ENCODE measurements at places on chromosomes 7 and 10. TPM values are rescaled to one million over a fixed set of nuclear protein-coding genes. Genes with fewer than 3 reads are reported as not detected.

The GPR37 gene
- total RNA-seq, result not detected

GRCh38 chr10:71247414-71247705, 35.0 kb downstream of the UNC5B start:
- no peak for DNase-seq

DNA sequence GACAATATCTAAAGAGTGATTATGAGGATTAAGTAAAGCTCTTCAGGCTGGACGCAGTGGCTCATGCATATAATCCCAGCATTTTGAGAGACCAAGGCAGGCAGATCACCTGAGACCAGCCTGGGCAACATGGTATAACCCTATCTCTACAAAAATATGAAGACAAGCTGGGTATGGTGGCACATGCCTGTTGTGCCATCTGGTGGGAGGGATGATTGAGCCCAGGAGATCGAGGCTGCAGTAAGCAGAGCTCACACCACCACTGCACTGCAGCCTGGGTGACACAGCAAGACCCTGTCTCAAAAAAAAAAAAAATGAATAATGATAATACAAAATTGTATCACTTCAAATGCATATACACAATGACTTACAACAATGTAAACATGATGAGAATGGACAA, 195.6 kb upstream of the AUTS2 start:
- no peak for DNase-seq

DNA sequence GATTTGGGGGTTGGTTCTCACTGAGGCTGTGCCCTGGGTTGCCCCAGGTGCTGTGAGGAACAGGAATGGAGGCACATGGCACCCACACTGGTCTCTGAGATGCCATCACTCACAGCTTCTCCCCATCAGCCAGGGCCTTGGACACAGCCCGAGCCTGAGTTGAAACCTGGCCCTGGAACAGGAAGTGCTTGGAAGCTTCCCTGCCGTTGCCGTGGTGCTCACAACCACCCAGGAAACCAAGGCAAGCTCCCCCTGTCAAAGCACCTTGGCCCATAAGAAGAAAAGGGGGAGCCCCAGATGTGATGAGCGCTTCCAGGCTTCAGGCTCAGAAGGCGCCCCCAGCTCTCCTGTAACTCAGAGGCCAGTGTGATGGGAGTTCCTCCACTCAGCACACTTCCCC, at the start of gene BTBD16:
Gene BTBD16 (plus strand): TSS at position 221 of the 400 bp plus-strand sequence. CDS start 3,786 bp downstream, outside the sequence.
- DNase-seq, result no peak

DNA sequence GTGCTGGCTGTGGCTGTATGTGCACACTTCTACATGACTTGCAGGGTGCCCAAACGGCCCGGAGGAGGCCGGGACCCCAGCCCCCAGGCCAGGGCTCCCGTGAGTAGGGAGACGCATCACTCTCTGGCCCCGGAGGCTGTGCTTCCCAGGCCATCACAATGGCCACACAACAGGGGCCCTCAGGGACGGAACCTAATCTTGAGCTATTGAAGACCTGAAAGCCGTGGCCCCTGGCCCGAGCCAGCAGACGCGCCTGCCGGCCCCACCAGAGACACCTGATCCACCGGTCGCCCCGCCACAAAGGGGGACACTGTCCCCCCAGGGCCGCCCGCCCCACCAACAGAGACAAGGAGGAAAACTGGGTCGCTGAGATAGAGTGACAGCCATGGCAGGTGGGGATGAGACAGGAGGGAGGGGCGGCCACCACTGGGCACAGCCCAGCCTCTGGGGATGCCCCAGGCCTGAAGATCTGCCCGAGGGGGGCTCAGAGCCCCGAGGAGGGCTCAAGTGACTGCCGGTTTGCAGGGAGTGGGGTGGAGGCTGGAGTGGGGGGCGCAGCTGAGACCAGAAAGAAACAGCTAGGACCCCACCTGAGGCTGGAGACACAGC, 10.2 kb upstream of the LFNG start:
- no peak for DNase-seq

GRCh38 chr7:131109759-131110296, 217.8 kb upstream of the MKLN1 start:
- no peak for DNase-seq

- no peak for DNase-seq
These were observed 430.9 kb downstream of the ACTR3B start for GRCh38 chr7:153190452-153190851.

DNA sequence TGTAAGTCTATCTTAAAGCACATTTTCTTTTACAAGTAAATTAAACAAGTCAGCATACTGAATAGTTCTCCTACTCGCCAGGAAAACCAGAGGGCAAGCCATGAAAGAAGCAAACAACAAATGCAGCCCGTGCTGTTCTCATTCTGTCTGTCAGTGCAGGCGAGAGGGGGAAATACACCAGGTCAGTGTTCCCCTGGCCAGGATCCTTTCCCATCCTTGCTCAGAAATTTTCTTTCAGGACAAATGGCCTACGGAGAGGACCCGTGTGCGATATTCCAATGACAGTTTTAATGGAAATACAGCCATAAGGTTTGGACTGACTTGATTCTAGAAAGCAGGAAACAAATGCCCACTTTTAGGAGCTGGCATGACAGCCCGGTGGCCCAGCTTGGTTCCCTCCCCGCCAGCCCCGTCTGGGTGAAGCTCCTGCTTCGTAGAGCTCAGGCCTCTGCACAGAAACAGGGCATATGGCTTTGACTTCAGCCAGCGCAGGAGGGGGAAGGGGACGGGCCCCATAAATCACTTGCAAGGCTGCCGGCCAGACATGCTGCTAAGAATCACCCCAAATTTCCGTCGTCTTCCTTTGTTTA, 67.8 kb downstream of the FRMD4A start:
- no peak for DNase-seq

The CNTNAP2 gene
- 0.08 TPM for total RNA-seq

The CYP2E1 gene
- total RNA-seq, result 0.96 TPM

DNA sequence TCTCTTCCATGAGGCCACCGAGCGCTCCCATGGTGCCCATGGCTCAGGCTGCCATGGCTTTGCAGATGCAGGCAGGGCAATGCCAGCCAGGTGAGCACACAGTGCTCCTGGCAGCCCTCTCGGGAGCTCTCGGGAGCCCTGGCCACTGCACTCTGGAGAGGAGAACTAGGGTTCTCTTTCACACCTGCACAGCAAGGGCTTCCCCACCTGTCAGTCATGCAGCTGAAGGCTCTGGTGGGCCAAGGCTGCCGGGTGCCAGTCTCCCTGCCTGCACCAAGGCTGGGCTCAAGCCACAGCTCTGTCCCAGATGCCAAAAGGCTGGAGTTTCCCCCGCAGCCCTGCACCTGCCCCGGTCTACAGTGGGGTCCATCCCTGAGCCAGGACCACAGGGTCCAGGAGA, 32.6 kb downstream of the NUDT1 start:
- DNase-seq, result no peak

- no peak for DNase-seq
These were observed 633.4 kb downstream of the PARD3 start for GRCh38 chr10:34181553-34182300.

DNA sequence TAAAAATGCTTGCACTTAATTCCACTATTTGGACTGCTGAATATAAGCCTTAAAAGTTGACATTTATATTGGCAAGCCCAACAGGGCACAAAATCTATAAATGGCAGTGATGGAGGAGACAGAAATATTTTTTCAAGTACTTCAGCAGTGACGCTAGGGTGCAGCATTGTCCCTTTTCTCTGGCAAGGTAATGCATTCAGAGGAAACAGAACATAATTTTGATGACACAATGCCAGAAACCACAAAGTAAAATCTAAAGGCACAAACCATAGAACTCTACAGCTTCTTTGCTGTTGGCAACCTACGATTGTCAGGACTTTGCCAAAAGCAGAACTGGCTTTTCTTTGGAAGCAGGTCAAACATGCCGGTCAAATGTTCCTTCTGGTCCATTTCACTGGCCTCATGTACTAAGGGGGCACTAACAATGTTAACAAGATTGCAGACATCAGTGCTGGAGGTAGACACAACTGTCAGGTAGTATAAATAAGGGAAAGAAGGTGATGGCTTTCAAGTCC, 30.9 kb upstream of the FAM133B start:
- peak; percentile 79 for DNase-seq

- no peak for DNase-seq
These were observed 25.2 kb downstream of the ARL5B start for GRCh38 chr10:18684416-18684815.

- DNase-seq, result no peak
These were observed 72.1 kb downstream of the EEPD1 start for GRCh38 chr7:36224934-36225858.

DNA sequence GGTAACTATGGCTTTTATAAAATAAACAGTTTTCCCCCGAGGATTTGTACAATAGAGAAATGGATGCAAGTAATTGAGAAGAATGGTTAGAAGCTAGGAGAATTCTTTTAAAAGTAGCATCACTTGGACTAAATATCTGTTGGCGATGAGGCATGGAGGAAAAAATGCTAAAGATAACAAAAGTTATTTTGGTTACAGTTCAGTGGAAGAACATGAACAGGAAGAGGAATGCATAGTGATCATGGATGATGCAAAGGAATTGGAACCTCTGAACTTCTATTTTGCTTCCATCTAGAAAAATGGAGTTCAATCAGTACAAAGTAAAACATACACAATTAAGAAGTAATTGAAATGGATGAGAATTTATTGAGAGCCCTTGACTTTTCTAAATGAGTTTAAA, 32.9 kb downstream of the ENTPD1 start:
- DNase-seq, result no peak

DNA sequence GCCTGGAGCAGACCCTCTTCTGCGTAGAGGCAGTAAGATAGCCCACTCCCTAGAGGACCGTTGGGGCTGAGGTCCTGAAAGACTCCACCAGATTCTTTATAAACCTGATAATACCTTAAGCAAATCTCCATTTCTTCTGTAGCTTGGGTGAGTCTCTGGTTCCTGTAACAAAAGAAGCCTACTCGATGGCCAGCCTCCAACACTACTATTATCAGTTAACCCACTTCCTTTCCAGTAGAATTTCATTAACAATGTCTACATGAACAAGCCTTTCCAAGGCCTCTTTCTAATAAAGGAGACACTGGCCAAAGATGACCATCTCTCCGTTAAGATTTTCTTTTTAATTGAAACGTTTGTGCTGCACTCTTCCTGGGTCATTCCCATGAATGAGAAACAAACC, 201.7 kb upstream of the KCTD7 start:
- DNase-seq, result no peak

- no peak for DNase-seq
These were observed 9.8 kb downstream of the PWWP2B start for GRCh38 chr10:132406750-132407149.

- no peak for DNase-seq
These were observed at the start of gene LHFPL3 for GRCh38 chr7:104328296-104328969. TSS of gene LHFPL3 (plus strand) at chr7:104328603.

The CLDN3 gene
- not detected for total RNA-seq

The ZNF853 gene
- total RNA-seq, result 0.13 TPM

The ATP5F1C gene
- total RNA-seq, result 319 TPM

The SMNDC1 gene
- total RNA-seq, result 37.2 TPM

DNA sequence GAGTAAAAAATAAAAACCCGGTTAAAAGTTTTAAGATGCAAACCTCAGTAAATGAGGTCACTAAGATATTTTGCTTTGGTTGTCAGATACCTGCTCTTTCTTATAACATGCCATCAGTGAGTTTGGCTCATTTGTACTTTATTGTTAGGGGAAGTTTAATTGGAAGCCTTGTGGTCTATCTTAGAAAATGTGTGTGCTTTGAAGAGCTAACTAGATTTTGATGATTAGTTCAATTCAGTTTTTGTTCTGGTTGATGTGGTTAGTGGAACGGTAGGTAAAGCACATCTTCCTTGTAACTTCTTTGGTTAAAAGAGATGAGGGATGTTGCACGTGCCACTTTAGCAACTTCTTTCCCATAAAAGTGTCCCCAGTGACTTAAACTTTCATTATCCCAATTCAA, 353.4 kb upstream of the GALNT17 start:
- no peak for DNase-seq

DNA sequence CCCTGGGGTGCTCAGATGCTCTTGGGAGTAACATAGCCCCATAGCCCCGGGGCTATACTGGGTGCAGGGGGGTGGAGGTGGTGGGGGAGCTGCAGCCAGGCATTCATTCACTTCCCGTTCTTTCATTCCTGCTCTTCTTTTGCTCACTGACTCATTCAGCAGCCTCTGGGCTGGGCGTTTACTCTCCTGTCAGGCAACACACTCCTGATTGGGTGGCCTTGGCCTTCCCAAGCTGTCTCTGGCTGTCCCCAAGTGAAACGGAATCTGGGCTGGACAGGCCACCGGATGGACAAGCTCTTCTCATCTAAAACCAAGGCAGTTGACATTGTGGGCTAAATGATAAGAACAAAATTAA, 34.6 kb downstream of the CHST3 start:
- no peak for DNase-seq

The CTAGE4 gene
- 1.3 TPM for total RNA-seq

Data from GM12878 (cell line).